ENCODE measurements at places on chromosomes 4 and X. TPM values are rescaled to one million over a fixed set of nuclear protein-coding genes. Genes with fewer than 3 reads are reported as not detected.

DNA sequence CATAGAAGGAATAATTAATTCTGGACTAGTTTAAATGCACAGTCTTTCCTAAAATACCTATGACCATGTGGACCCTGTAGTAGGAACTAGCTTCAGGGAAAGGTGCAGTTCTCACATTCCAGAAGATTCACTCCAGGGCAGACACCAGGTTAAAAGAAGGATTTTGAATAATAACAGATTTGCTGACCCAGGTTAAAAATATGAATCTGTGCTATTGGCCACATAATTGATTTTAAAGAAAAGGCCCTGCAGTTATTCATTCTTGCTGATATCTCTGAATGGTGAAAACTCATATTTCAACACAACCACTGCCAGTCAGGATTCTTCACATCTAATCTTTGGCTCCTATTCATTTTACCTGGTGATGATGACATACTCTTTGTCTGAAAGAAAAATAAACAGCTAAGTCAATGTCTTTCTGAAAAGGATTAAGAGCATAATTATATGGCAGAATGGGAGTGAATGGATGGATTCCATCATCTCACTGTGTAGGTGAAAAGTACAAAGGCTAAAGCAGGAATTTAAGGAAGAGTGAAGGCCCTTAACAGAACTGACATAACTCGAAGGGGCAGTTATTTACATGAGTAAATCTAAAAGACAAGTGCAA lies 432.8 kb downstream of the PDGFC start:
- no peak for DNase-seq

DNA sequence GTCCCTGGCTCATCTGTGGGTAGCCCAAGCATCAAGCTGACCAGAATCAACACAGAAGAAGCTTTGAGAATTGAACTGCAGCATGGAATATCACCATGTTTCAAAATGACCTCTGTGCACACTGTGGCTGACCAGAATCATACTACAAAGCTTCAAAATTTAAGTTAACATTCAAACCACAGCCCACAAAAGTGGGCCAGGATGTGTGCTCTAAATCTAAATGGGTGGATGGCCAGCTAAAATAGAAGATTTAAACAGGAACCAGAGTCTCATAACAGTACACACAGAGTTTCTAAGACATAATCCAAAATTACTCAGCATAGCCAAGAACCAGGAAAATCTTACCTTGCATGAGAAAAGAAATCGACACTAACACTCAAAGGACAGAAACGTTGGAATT lies 46.1 kb downstream of the KLF3 start:
- DNase-seq: no peak

DNA sequence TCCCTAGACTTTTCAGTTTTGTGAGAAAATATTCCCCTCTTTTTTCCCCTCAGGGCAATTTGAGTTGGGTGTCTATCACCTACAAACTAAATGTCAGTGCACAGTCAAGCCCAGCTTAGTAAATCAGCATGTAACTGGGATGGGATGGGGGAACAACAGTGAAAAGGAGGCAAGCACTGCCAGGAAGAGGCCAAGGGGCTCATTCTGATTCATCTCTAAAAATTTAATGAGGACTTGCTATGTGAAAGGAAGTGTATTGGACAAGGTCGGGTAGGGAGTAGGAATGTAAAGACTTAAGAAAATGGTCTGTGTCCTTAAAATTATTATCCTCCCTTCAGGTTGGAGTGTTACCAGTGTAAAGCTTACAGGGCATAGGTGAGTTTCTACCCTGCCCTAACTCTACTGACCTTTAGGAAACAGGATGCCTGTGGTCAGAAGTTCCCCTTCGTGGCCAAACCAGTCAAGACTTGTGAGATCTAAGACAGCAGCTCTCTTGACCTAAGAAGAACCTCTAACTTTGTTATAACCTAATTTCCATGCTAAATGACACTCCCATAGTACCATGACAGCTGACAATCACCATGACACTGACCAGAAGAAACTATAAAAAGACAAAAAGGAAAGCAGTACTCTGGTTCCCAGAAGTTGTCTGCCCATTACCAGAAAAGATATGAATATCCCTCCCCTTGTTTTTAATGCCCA lies 194.4 kb upstream of the LDB2 start:
- DNase-seq: no peak

The NKX6-1 gene
- total RNA-seq: not detected

The NAA11 gene
- not detected for total RNA-seq

DNA sequence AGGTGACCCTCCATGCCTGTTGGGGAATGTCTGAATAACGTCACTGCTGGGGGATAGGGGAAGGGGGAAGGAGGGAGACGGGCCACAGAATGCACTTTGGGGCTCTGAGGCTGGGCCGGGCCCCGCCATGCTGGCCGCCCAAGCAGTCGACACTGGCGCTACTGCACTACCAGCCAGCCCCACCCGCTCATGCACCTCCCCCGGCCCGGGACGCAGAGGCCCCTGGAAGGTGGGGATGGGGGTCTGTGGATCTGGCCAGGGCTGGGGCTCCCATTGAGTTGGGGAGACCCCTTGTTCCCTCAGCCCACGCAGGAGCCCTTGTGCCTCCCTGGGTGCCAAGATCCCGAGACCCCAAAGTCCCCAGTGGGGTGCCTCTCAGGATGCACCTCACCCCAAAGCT lies 17.8 kb downstream of the FLNA start:
- no peak for DNase-seq

The ATP8A1 gene
- total RNA-seq: 5.4 TPM

GRCh38 chr4:142581881-142582280 lies 264.2 kb downstream of the INPP4B start:
- no peak for DNase-seq

DNA sequence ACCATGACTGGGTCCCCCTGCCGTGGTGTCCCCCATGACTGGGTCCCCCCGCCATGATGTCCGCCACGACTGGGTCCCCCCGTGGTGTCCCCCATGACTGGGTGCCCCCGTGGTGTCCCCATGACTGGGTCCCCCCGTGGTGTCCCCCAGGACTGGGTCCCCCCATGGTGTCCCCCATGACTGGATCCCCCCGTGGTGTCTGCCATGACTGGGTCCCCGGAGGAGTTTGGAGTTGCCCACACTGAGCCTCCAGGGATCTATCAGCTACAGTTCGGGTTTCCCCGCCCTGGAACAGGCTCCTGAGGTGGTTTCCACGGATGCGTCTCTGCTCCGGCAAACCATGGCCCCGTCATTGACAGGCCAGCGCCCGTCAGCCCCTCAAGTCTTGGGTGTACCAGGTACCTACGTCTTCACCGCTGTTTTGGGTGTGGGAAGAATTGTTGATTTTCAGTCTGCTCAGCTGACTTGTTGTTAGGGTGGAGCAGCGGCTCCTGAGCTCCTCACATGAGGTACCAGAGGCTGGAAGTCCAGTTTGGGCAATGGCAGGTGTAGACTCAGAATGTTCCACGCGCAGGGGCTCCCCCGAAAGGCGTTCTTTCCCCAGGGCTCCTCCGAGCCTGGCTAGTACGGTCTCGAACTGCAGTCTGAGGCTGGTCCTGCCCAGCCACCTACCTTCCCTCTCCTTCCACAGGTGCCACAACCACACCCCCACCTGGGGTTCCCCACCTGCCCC lies 8.3 kb upstream of the PDE6B start:
- DNase-seq: peak; percentile 78

DNA sequence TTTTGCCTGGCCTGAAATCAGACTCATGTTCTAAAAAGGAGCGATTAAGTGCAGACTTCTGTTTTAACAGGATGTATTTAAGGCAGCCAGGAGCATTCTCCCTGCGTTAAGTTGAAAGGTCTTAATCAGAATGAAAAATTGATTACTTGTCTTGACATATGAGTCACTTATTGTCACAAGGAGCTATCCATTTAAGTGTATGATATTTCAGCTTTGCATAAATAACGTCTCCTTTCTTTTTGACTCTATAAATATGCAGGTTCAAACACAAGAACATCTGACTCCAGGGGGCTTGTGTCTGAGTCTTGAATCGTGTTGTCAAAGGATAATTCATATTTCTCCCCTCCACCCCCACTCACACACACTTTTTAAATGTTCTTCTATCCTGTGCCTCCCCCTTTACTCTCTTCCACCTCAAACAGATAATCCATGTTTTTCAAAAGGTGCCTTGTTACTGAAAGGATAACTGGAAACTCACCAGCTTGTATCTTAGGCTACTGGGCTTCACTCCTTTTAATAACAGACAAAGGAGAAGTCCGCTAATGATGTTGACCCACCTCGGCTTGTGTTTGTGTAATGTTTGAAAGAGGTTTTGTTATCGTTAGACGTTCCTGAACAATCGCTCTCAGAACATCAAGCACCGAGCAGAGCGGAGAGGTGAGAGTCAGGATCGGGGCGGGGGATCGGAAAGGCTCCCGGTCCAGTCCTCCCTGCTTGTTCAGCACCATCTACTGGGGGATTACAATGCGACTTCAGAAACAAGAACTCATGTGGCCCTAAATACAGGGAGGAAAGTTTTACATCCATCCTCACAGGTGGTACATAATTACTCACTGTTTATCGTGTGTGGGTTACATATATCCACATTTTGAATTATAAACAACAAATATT lies 107.5 kb upstream of the RPL34 start:
- no peak for DNase-seq

- peak; percentile 70 for DNase-seq
These were observed 115.4 kb downstream of the PTTG2 start for GRCh38 chr4:38075370-38076152.

GRCh38 chr4:114383067-114383466 lies 215.5 kb upstream of the UGT8 start:
- no peak for DNase-seq

DNA sequence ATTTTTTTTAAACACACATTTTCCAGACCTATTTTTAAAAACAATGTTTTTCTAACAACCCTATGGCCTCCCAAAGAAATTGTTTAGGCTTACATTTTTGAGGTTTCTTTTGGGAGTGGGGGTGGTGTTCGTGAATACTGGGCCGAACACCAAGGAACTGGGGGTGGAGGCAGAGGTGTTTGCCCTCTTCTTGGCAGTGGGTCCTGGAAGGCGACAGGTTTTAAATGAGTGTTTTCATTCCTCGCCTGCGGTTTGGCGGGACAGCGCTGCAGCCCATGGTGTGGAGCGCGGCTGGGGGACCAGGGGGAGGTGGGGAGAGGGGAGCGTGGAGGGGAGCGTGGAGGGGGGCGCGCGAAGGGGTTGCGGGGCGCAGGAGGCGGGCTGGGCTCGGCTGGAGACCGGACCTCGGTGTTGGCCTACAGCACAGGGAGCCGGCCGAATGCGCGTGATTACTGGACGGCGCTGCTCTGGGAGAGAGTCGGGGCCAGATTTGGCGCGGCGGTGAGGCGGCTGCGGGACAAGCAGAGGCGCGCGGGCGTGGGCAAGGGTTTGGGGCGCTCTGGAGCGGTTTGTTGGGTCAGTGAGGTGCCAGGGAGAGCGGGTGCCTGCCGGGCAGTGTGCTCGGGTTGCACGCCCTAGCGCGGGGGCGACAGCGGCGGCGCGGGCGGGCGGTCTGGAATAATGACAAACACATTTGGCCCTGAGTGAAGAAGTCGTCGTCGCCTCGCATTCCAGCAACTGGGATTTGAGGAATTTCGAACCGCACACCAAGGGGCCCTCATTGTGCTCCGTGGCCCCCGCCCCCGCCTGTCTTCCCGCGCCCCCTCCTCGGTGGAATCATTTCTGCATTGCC lies 764 bp downstream of the PDGFRA start:
- DNase-seq: peak; percentile 87

The VGLL1 gene
- total RNA-seq: 0.76 TPM

DNA sequence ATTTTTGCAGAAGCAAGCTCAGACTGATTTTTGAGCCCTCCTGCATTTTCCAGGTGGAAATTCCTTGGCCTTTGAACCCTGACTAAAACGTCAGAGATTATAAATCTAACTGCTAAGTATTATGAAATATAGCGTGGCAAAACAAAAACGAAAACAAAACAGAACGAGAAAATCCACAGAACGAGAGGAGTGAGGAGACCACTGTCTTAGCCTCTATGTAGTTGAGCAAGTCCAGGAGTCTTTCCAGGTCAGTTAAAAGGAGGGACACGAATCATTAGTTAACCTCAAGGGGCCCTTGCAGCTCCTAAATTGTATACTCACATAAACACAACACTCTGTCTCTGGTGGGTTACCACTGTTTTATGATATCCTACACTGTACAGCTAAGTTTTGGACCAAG lies 80.2 kb downstream of the SYNPO2 start:
- DNase-seq: no peak

The TMSB15B gene
- not detected for total RNA-seq

DNA sequence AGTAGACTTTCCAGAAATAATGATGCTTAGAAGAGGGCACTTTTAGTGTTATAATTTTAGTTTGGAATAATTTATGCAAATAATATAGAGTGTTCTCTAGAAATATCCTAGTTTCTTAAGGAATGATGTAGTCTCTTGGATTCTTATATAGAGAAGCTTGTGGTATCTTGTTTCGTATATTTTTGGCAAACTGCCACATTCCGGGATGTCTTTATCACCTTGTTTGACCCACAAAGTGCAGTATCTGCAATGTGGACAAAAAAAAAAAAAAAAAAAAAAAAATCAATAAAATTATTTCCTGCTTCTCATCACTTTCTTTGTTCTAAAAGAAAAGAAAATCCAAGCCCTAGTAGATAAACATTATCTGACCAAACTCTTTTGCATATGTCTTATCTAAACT lies 1577.7 kb upstream of the TENM3 start:
- no peak for DNase-seq

The SSX2B gene
- not detected for total RNA-seq

DNA sequence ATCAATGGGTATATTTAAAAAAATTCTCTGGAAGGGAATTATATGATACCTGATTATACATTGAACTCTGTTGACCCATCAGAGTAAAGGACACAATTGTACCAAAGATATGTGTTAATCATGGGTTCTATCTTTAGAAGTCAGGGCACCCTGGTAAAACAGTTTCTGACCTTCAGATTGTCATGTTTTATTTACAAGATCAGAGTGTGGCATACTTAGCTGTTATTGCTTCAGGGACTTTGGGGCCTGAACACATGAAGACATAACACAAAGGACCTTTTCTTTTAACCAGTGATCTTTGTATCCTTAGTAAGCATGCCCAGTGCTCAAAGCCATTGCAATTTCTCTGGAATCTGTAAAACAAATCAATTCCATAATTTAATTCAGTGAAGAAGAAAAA lies 204.8 kb upstream of the RPS6KA3 start:
- DNase-seq: no peak

DNA sequence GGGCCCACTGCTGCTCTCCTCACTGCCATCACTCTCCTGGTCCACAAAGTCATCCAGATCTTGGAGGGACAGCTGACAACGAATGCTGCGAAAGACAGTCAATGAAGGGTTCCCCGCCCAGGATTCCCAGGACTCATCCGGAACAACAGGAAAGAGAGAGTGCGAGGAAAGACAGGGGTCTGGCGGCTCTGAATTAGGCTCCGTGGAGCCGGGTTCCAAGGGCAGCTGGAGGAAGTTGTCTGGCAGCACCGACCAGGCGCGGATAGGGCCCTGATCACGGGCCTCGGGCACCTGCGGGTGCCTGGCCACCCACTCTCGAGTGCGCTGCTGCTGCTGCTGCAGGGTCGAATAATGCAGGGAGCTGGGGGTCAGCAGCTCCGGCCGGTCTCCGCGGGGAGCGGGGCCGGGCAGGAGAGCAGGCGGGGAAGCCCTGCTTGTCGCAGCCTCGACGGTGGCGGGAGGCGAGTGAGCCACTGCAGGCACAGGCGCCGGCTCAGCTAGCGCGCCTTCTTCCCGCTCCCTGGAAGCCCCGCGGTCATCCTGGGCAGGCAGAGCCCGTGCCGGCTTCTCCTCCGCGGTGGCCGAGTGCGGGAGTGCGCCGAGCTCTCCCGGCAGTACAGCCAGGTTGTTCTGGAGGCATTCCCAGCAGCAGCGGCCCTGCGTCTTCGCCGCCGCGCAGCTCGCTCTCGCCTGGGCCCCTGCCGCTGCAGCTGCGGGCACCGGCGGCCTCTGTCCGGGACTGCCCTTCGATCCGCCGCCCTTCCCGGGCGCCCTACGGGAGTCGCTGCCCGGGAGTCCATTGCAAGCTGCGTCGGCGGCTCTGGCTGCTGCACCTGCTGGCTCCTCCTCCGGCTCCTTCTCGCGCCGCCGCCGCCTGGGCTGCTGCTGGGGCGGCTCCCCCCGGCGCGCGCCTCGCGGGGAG lies 1.1 kb downstream of the SOWAHB start:
- DNase-seq: no peak

All from lower leg skin (tissue), 4 donors.